NCI-H2227 treated with DMSO at 0.1 percent for 48 hours (cell line): ENCODE measurements at places on chromosomes 5 and 9.

DNA sequence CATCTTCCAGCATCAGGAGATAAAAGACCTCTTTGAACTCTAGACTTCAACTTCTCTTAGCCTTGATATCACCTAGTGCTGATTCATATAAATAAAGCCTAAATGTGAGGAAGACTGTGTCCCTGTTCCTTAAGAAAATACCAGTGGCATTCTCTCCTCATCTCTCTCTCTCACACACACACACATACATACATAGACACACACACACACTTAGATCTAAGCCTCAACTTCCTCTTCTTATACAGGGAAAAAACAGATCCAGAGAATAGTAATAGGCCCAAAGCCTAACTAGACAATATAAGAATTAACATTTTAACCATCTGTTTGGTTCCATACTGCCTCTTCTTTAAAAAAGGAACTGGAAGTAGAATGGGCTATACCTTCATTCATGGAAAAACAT is 195.3 kb upstream of the NR4A3 start:
- DNase-seq: no peak

- no peak for DNase-seq
Observed at GRCh38 chr9:128714586-128715435, 9.1 kb downstream of the ZDHHC12 start.

DNA sequence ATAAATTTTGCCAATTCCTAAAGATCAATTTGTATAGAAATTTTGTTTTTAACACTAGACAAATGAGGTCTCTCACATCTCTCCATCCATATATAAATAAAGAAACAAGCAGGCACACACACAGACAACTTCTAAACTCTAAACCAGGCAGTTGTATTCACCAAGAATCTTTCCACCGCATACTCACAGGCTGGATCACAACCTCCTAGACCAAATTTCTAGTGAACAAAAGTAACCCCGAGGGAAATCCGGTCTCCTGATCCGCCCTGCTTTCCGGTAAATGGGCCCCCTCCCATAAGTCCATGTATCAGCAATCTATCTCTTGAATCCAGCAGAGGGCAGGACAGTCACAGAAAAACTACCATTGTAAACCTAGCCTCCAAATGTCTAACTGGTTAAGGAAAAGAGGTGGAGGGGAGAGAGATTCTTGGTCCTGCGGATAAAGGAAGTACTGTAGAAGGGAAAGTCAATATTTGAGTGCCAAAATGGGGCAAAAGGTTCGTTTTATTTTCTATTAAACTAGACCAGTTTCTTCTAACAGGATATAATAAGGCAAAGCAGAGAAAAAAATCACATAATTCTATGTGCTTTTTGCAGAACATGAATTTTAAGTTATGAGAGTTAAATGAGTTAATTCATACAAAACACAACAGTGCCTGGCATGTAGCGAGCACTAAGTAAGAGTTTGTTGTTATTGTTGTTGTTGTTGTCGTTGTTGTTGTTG is 4.8 kb upstream of the SMU1 start:
- peak; percentile 75 for DNase-seq

- no peak for DNase-seq
Observed at GRCh38 chr9:28136113-28136512, 562.8 kb upstream of the C9orf72 start.

GRCh38 chr5:89045216-89045615 is 162.2 kb upstream of the MEF2C start:
- no peak for DNase-seq

GRCh38 chr9:116368680-116369079 is 215.1 kb downstream of the PAPPA start:
- DNase-seq: no peak

DNA sequence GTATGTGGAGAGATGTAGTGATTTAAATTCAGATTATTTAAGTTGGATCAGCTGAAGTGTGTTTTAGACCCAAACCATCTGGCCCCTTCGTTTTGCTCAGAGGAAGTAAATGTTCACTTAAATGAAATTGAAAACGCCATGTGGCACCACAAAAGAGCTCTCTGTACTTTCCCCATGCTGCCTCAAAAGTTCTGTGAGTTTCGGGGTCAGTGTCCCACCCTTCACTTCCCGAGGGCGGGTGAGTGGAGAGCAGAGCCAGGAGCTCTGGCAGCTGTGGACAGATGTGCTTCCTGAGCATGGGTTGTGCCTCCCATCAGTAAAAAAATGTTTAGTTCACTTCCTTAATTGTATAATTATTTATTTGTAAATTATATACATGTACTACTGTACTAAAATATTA is 48.4 kb downstream of the PSD2 start:
- no peak for DNase-seq

GRCh38 chr5:61620699-61621182 is 288.7 kb downstream of the ZSWIM6 start:
- no peak for DNase-seq

GRCh38 chr5:6819521-6819920 is 106.3 kb downstream of the TENT4A start:
- DNase-seq: no peak

- no peak for DNase-seq
Observed at GRCh38 chr5:142614054-142614453, 71.8 kb downstream of the FGF1 start.

DNA sequence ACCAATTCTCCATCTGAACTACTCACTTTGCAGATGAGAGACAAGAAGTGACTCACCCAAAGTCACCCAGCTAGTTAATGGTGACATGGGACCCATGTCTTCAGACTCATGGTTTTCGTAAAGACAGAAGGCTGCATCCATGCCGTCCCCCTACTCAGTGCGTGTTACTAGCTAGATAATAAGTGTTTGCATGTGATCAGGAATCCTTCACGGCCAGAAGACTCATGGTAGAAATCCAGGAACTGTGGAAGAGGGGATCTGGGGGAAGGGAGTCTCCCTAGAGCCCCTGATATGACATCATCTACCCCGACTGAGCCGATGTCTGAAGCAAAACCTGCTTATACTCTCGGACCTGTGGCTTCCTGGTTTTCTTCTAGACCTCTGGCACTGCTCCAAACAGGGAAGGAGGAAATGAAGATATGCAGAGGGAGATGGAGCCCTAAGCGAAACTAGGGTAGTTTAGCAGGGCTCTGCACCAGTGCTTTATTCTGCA is 3.3 kb downstream of the RNF183 start:
- no peak for DNase-seq

DNA sequence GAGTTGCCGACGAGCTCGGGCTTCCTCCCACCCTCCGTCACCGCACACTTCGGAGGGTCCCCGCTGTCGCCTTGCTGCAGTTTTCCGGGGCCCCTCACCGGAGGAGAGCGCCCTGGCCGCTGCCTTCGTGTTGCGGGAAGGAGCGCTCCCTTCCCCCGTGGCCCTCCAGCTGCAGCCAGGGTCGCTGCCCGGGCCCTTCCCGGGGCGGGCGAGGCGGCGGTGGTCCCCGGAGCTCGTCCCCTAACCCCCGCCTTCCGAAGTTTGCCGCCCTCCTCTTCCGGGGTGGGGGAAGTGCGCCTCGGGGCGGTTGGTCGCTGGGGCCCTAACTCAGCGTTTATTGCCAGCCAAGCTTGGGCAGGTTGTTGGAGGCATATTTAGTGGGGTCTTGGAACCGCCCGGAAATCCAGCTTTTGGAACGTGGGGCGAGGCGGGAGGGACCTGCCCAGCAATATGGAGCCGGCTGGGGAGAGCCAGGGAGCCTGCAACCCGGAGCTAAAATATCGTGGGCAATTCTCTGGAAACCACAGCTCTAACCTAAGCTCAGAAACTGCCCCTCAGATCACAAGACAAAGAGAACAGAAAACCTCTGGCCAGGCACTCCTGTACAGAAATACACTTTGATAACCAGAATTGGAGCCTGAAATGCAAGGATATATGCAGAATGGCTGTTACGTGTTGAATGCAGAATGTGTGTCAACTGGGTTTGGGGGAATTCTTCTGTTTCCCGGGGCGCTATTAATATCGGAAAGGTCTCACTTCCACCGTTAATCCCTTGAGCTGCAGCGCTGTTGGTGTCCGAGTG is 890 bp downstream of the PIK3R1 start:
- DNase-seq: peak; percentile 11

- no peak for DNase-seq
Observed at GRCh38 chr5:140977003-140977402, 10.7 kb downstream of the PCDHAC2 start.

- no peak for DNase-seq
Observed at GRCh38 chr5:54317511-54318260, 7.3 kb upstream of the ARL15 start.

- no peak for DNase-seq
Observed at GRCh38 chr5:153147891-153148623, 342.4 kb upstream of the GRIA1 start.

- no peak for DNase-seq
Observed at GRCh38 chr9:129141066-129142041, 30.1 kb downstream of the PTPA start.

DNA sequence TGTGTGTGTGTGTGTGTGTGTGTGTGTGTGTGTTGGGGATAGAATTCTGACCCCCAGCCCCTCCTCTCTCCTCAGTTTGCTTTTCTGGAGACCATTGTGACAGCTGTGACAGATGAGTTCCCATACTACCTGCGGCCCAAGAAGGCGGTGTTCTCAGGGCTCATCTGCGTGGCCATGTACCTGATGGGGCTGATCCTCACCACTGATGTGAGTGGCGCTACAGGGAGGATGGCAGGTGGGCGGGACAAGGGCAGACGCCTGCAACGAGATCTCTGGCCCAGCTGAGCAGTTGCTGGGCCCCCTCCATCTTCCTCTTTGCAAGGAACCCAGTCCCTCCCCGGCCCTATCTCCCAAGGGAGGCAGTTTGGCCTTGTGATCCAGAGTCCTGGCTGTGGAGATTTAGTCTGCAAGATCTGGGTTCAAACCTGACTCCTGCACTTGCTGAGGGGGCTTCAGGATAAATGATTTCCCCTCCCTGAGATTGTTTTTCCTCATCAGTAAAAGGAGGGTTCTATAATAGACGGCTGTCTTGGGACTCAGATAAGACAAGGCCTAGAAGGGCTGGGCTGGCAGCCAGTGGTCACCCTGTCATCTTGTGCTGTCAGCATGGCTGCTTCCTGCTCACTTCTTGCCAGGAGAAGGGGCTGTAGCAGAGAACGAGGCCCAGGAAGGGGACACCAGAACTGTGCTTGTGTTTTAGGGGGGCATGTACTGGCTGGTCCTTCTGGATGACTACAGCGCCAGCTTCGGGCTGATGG is 14.1 kb downstream of the SLC6A7 start:
- no peak for DNase-seq

GRCh38 chr5:127602481-127602880 is 46.4 kb upstream of the CTXN3 start:
- no peak for DNase-seq

- no peak for DNase-seq
Observed at GRCh38 chr5:131270809-131271208, 7.0 kb downstream of the CDC42SE2 start.

DNA sequence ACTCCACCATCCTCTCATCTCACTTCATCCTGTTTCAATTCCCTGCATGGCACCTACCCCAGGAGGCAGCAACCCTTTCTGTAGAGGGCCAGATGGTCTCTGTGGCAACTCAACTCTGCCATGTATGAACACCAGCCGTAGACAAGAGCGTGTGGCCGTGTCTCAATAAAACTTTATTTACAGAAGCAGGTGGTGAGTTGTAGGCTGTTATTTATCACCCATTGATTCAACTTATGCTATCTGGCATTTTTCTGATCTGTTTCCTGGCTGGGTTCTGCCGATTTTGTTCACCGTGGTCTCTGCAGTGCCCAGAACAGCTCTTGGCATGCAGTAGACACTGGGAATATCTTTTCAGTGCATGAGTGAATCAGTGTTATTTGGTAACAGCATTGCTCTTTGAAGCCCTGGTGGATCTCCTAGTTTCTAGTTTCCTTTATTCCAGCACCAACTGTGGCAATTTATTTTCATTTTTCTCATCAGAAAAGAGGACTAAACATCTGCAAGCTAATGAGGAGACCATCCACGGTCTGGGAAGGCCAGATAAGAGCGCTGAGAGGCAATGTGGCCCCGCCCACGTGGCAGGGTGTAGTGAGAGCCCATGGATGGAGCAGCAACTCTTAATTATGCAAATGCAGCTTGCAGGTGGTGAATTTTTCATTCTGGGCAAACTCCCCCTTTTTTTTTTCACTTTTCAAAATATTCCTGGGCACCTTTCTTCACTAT is 77.9 kb downstream of the CTSL start:
- DNase-seq: no peak

- no peak for DNase-seq
Observed at GRCh38 chr5:41083306-41083705, 12.2 kb upstream of the MROH2B start.

GRCh38 chr9:124658165-124659017 is 112.7 kb downstream of the NR6A1 start:
- DNase-seq: peak; percentile 82

DNA sequence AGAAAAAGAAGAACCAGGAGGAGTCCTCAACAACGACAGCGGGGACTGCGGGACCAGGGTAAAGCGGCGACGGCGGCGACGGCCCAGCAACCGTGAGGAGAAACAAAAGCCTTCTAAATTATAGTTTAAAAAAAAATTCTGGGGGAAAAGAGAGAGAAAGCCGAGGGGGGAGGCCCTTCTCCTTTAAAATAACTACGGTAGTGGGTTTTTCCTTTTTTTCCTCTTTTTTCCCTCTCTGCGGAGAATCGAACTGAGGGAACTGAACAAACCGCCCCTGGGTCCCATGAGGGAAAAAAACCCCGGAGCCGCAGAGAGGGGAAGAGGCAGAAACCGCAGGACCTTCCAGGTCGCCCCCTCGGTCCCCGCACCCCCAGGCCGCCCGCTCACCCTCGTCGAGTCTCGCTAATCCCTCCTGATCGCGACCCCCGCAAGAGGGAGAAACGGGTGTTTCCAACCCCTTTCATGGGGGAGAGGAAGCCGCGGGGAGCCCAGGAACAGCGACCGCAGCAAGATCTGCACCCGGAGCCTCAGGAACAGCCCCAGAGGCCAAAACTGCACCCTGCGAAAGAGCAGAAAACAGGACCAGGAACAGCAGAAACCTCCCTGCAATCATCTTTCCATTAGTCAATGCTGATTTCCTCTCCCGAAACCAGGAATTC is 453 bp downstream of the CPEB4 start:
- no peak for DNase-seq

GRCh38 chr5:111486055-111486454 is 26.3 kb downstream of the STARD4 start:
- DNase-seq: no peak

- no peak for DNase-seq
Observed at GRCh38 chr9:28004900-28005299, 431.6 kb upstream of the C9orf72 start.

DNA sequence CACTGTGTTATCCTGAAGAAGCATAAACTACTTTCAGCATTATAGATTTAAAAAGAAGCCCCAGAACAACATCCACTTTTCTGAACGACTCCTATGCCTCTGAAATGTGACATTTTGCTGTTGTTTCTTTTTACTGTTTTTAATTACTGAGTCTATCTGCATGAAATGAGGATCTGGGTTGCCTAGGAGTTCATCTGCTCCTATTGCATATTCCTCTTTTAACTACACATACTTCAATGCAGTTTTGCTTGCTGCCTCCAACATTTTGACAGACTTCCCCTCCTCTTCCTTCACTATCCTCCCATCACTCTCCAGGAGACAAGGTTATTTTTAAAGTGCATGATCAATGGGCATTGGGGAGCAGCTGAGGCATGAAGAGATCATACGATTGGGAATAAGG is 164.5 kb downstream of the TMC1 start:
- DNase-seq: no peak

GRCh38 chr9:35962126-35962906 is 4.4 kb upstream of the OR2S2 start:
- peak; percentile 13 for DNase-seq

GRCh38 chr5:43555895-43556606 is 826 bp downstream of the PAIP1 start:
- peak; percentile 66 for DNase-seq

GRCh38 chr5:2656206-2656605 is 95.3 kb downstream of the IRX2 start:
- no peak for DNase-seq

GRCh38 chr5:157592594-157592993 is 17.0 kb upstream of the ADAM19 start:
- DNase-seq: no peak
